ENCODE measurements at places on chromosomes 16 and 17.

GRCh38 chr16:69378036-69378435 lies 7.8 kb downstream of the TERF2 start:
- DNase-seq, result no peak

GRCh38 chr17:69357701-69358100 lies 30.8 kb upstream of the ABCA5 start:
- no peak for DNase-seq

- DNase-seq, result no peak
These were observed 38.0 kb downstream of the CUEDC1 start for GRCh38 chr17:57916925-57917858.

GRCh38 chr16:88298833-88299745 lies 83.7 kb upstream of the ZNF469 start:
- DNase-seq, result no peak

DNA sequence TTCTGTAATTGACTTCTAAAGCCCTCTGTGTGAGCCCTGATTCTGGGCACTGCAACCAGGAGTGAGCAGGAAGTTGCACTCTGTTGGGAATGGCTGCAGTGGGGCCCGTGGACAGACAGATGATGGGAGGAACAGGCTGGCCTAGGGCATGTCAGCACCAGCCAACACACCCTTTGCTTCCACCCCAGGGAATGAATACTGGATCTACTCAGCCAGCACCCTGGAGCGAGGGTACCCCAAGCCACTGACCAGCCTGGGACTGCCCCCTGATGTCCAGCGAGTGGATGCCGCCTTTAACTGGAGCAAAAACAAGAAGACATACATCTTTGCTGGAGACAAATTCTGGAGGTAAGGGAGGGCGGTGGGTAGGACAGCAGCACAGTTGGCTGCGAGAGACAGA lies 10.8 kb upstream of the LPCAT2 start:
- DNase-seq, result no peak

GRCh38 chr16:88790312-88791211 lies 5.5 kb upstream of the PIEZO1 start:
- DNase-seq, result no peak
